ENCODE measurements at places on chromosomes 2 and 18. TPM values are rescaled to one million over a fixed set of nuclear protein-coding genes. Genes with fewer than 3 reads are reported as not detected.

OR6B2 gene
- total RNA-seq, result not detected

LAPTM4A gene
- 219 TPM for total RNA-seq

ZBTB7C gene
- under 0.01 TPM for total RNA-seq

SPATA3 gene
- not detected for total RNA-seq

ACMSD gene
- not detected for total RNA-seq

CLEC4F gene
- total RNA-seq, result not detected

COL6A3 gene
- total RNA-seq, result 1,632 TPM

ATP8B1 gene
- 10.6 TPM for total RNA-seq

LAMA3 gene
- 4.9 TPM for total RNA-seq

SPP2 gene
- total RNA-seq, result 0.16 TPM

CDKL4 gene
- total RNA-seq, result 4.3 TPM

STK17B gene
- 20.0 TPM for total RNA-seq

REG3A gene
- total RNA-seq, result not detected

BIRC6 gene
- 157 TPM for total RNA-seq

C18orf54 gene
- 1.9 TPM for total RNA-seq

ABCB11 gene
- under 0.01 TPM for total RNA-seq

HAAO gene
- total RNA-seq, result 12.2 TPM

LHCGR gene
- total RNA-seq, result not detected

WDR75 gene
- 40.8 TPM for total RNA-seq

CELF4 gene
- total RNA-seq, result not detected

Measured in bronchial smooth muscle cell (primary cell).